Activated CD8-positive, alpha-beta memory T cell treated with anti-CD3 and anti-CD28 coated beads for 1 hour (primary cell): ENCODE measurements at places on chromosomes 12 and 14.

DNA sequence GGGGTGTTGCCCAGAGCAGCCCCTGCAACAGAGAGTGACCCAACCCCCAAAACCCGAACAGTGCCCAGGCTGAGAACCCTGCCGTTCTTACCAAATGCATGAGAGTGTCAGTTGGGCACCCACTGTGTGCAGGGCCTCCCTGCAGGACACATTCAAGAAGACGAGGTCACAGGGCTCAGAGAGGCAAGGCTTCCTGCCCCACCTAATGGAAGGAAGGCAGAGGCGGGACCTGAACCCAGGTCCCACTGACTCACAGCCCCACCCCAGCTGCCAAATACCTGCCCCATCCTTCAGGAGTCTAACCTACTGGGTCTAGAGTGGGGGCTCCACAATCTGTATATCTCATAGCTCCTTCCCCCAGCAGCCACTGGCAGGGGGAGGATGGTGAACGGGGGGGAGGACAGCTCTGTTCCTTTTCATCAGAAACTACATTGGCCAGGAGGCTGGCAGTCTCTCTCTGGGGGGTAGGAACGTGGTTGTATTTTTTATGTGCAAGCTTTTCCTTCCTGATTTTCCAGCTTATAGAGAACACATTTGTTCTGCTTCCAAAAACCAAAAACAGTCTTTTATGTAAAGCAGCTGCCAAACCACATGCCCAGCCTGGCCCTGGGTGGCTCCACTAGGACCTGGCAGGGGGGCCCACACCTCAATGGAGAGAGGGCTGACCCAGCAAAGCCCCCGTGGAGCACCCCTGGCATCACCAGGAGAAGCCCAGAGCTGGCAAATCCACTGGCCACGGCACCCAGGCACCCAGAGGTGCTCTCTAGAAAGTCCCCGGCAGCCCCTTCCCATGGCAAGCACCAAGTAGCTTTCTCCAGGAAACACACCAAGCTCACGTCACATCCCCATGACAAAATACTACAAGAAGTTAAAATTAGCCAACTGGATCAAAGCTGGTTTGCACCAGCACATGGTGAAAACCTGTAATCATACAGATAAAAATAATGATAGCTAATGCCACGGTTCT, 17.0 kb downstream of the NCOR2 start:
- no peak for DNase-seq

- no peak for DNase-seq
Observed at GRCh38 chr12:65561798-65562382, 262.4 kb upstream of the HMGA2 start.

GRCh38 chr12:24718617-24719016, 230.3 kb downstream of the BCAT1 start:
- no peak for DNase-seq

DNA sequence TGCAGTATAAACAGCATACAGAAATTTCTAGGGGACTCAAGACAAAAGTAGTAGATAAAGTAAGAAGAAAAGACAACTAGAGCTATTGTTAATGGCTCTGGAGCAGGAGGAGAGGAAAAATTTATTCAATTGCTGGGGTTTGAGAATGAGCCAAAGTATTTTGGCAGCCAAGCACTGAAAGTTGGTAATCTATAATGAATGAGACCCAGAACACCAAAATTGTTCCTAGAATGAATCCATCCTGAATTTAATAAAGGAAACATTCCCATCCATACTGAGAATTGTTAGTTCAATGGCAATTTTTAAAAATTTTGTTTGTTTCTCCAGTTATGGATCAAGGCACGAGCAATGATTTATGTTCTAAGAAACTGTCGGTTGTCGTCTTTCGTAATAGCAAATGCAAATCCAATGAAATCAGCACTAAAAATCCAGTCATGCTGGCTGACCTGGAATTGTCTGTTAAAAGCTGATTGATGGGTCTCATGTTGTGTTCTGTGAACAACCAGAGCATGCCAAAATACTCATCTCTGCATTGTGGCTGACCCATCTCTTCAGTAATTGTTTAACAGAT, 170.9 kb upstream of the LMNTD1 start:
- DNase-seq = no peak

DNA sequence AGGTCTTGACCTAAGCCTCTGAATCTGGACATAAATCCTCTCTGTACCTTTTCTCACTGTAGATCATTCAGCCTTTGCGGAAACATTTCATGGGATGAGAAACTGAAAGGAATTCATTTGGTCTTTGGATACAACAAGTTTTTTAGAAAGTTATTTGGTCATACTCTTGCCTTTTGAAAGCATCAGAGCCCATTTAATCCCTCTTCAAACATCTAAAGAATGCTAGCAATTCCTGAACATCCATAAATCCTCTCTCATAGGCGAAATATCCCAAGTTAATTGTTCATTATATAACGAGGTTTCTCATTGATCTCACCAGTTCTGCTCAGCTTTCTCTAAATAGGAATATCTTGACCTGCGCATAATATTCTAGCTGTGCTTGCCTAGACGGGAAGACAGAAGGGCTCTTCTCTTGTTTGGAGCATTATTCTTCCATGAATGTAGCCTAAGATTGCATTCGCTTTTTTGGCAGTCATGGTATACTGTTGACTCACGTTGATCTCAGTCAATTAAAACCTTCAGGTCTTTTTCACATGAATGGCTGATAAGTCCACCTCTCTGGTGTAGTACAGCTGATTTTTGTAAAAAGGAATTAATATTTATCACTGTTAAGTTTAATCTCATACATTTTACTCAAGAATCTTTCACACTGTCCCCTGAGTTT, 24.1 kb downstream of the NTN4 start:
- DNase-seq = no peak

- DNase-seq = no peak
Observed at GRCh38 chr14:38517426-38517825, 261.5 kb upstream of the CLEC14A start.
